ENCODE measurements at places on chromosomes 12 and 14.

DNA sequence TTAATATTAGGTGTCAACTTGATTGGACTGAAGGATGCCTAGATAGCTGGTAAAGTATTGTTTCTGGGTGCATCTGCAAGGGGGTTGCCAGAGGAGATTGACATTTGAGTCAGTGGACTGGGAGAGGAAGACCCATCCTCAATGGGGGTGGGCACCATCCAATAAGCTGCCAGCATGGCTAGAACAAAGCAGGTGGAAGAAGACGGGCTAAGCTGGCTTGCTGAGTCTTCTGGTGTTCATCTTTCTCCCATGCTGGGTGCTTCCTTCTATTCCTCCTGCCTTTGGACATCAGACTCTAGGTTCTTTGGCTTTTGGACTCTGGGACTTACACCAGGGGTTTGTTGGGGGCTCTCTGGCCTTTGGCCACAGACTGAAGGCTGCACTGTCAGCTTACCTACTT is 87.4 kb downstream of the SLC38A1 start:
- no peak for DNase-seq

DNA sequence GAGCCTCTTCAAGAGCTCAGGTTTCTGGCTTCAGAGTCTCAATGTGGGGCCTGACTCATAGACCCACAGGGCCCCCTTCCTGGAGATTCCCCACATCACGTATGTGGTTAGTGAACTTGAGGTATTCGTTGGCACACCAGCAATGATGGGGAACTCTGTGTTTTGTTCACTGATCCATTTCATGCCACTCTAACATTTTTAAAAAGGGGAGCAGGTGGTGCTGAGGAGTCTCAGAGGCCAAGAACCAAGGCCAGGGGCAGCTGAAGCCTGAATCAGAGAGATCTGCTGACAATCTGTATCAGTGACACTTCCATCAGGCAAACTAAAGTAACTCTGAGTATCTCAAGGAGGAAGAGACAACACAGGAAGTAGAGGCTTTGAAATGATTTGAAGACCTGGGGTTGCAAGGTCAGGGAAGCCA is 323.4 kb downstream of the VRK1 start:
- no peak for DNase-seq

DNA sequence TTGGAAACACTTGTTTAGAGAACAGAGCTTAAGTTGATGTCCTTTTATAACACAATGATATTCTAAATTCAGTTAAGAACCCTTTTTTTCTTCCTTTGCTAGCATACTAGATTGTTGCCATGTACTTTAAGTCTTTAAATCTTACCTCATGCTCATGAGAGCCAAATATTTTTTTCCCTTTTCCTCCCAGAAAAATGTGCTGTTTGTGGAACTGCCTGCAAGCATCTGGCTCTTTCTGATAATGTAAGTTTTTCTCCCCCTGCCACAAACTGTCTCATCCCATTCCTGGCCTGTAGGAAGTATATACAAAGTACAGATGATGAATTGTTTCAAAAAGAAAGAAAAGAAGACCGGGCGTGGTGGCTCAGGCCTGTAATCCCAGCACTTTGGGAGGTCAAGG is 5.3 kb downstream of the RNF212B start:
- no peak for DNase-seq

- no peak for DNase-seq
These were observed 7.9 kb upstream of the TINF2 start for GRCh38 chr14:24250354-24250753.

GRCh38 chr14:60215127-60215444 is 33.9 kb upstream of the PPM1A start:
- DNase-seq, result no peak

- DNase-seq, result no peak
These were observed 42.2 kb upstream of the ARID2 start for GRCh38 chr12:45687081-45688015.

- no peak for DNase-seq
These were observed 128.4 kb upstream of the FKBP4 start for GRCh38 chr12:2666411-2666810.

DNA sequence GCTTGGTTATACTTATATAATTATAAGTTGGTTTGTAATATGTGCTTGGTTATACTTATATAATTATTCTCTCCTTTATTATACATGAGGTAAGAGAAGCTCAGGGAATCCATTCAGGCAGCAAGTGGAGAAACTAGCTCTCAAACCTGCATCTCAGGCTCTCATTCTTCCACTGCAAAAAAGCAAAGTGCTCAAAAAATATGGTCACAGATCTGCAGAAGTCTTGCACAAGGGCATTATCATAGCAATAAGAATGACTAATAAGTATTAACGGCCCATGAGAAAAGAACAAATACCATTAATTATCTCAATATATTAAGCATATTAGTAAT is 476 bp upstream of the TRAFD1 start:
- no peak for DNase-seq

GRCh38 chr14:90168425-90169105 is 87.8 kb upstream of the PSMC1 start:
- no peak for DNase-seq

- DNase-seq, result no peak
These were observed 129.4 kb downstream of the C12orf75 start for GRCh38 chr12:105459760-105460330.

Data from fibroblast of gingiva (primary cell).